GM12892 (cell line): ENCODE measurements at places on chromosomes 7 and 10.

GRCh38 chr10:29731760-29732159, 97.0 kb upstream of the SVIL start:
- DNase-seq: no peak

GRCh38 chr10:6195376-6195775, 7.4 kb upstream of the PFKFB3 start:
- no peak for DNase-seq

- no peak for DNase-seq
Observed at GRCh38 chr10:81179805-81180452, 642.2 kb downstream of the SH2D4B start.

- DNase-seq: no peak
Observed at GRCh38 chr10:44947371-44948152, 12.0 kb upstream of the RASSF4 start.
